ENCODE measurements at places on chromosomes 16 and 17.

DNA sequence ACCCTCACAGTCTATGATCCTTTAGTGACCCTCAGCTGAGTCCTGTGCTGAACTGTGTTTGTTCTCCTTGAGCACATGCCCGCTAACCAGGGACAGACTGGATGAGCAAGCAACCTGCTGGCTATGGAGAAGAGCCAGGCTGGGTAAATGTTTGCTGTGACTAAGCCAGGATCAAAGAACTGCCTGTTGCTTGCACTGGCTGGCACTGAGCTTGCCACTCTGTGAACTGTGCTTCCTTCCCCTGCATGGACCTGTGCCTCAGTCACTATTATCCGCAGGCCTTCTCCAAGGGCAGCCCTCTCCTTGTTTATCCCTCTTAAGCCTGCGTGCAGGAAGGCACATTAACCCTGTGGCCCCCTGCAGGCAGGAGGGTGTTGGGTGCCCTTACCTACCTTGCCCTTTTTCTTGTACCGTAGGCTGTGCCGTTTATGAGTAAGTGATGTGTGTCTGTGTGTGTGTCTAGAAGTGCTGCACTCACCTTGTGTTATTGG, 7.4 kb downstream of the PNPO start:
- no peak for DNase-seq

- DNase-seq = no peak
Observed at GRCh38 chr16:53619235-53619634, 84.4 kb downstream of the RPGRIP1L start.

GRCh38 chr16:50640391-50640790, 40.7 kb downstream of the SNX20 start:
- DNase-seq = no peak

GRCh38 chr17:75526555-75527270, 1.2 kb downstream of the LLGL2 start:
- DNase-seq = no peak

DNA sequence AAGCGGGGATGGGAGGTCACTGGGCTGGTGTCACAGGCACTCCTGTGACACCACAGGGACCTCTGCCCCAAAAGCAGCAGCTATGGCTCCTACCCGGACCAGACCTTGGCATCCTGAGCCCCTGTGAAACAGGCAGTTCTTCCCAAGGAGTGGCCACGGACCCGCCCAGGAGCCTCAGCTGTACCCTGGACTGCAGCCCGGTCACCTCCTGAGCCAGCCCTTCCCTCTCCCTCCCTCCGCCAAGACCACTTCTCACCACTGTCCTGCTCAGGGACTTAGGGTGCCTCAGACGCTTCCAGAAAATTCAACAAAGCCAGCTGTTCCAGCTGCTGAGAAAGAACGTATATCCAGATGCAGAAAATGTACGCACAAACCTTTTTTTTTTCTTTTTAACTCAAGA, 13.9 kb upstream of the NCBP3 start:
- DNase-seq = no peak

GRCh38 chr17:59764292-59764741, 56.9 kb downstream of the VMP1 start:
- DNase-seq = no peak

GRCh38 chr17:8253801-8254200, 4.7 kb downstream of the PFAS start:
- DNase-seq = no peak

GRCh38 chr16:7343243-7343642, 10.6 kb downstream of the RBFOX1 start:
- no peak for DNase-seq

- no peak for DNase-seq
Observed at GRCh38 chr16:10579965-10580882, at the start of gene EMP2. Gene EMP2 (minus strand): TSS chr16:10580598. CDS start chr16:10547617, 32,981 bp downstream.

- DNase-seq = no peak
Observed at GRCh38 chr16:89581045-89581695, 5.6 kb downstream of the CPNE7 start.

GRCh38 chr16:48531011-48531962, 78.7 kb downstream of the N4BP1 start:
- DNase-seq = no peak

DNA sequence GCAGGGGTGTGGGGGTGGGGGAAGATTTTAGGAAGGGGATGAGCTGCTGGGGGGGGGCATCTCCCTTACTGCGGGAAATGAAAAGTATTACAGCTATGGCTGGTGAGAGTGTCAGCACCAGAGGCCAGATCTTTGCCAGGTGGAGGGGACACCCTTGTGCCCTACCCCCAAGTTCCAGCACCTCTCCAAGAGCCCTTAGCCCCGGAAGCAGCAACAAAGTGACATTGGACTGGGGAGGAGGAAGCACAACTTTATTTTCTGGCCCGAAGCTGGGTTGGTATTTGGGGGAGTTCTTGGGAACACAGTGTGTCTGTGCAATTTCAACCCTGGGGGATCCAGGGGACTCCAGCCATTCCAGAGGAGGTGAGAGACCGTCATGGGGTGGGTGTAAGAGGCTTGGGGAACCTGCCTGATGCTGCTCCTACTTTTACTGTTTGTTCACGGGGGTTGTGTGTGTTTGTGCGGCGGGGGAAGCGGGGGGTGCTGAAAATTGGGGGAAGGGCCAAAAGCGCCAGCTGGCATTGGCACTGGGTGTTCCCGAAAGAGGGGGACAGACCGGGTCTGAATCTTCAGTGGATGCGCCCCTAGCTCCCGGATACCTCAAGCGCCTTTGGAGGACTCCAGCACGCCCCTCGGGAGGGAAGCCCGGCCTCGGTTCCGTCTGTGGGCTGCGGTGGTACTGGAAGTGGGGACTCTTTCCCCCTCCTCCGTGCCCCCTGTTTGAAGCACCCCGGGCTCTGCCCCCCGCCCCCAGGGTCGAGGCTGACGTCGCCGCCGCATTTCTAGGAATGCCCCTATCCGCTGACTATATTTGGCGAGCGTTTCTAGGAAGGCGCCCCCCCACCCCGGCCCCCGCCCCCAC, 230.3 kb downstream of the MRTFB start:
- DNase-seq = peak; percentile 60

DNA sequence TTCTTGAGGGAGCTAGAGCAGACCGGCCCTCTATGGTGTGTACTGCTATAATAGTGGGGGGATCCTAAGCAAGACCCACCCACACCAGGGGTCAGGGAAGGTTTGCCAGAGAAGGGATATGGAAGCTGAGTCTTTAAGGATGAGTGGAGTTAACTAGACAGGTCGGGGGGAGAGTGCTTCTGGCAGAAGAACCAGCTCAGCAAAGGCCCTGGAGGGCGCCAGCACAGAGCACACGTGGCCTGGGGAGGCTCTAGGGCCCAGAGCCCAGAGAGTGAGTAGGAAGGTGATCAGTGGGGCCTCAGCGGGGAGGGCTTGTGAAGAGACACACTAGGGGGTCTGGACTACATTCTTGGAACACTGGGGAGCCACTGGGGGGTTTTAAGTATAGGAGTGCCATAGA, 21.1 kb downstream of the NGFR start:
- no peak for DNase-seq

GRCh38 chr16:81855552-81856153, 76.6 kb downstream of the PLCG2 start:
- no peak for DNase-seq

DNA sequence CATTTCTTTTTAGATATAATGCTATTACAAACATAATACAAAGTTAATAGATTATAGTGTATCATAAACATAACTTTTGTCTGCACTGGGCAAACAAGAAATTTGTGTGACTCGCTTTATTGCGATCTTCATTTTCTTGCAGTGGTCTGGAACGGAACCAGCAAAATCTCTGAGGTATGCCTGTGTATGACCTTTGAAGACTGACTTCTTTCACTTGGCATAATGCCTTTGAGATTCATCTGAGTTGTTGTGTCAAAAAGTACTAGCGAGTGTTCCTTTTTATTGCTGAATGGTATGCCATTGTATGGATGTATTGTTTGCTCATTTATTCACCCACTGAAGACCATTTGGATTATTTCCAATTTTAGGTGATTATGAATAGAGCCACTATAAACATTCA, 69.2 kb downstream of the TANC2 start:
- DNase-seq = no peak

DNA sequence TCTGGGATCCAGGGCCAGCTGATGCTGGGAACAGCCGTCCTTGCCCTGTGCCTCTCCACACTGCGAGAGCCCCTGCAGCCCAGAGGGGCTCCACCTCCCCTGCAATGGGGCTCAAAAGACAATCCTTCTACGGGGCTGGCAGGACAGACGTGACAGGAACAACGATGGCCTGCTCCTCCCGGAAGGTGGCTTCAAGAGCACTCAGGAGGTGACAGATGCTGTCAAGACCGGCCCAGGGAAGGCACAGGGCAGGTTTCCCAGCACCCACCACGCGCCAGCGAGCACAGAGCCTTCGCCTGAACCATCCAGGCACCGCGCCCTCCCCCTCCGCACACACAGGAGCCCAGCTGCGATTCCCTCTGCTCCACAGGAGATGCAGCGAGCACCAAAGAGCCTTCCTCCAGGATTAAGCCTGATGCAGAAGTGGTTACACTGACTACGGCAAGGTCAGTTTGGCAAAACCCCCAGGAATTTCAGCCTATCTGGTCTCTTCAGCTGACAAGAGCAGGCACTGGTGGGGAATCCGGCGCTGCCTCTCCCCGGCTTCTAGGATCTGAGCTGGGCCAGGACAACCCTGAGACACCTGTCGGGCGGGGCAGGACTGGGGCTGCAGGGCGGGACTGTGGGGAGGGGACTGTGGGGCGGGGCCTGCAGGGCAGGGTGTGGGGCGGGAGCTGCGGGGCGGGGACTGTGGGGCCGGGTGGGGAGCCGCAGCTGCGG, 103.4 kb downstream of the ZNF778 start:
- no peak for DNase-seq

- no peak for DNase-seq
Observed at GRCh38 chr16:12000032-12000431, 23.5 kb downstream of the SNX29 start.

GRCh38 chr16:30090610-30091331, 953 bp downstream of the TBX6 start:
- DNase-seq = no peak

- peak; percentile 68 for DNase-seq
Observed at GRCh38 chr17:40025991-40026815, 11.0 kb downstream of the CSF3 start.

DNA sequence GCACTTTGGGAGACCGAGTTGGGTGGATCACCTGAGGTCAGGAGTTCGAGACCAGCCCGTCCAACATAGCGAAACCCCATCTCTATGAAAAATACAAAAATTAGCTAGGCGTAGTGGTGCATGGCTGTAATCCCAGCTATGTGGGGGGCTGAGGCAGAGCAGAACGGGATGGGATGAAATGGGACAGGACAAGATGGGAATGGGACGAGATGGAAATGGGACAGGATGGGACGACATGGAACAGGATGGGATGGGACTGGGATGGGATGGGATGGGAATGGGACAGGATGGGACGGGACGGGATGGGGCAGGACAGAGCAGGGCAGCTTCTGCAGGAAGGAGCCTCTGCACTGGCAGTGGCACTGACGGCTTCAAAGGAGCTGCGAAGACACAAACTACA, 106.1 kb downstream of the ANKRD11 start:
- no peak for DNase-seq

GRCh38 chr17:20200016-20200795, 191.0 kb downstream of the SPECC1 start:
- no peak for DNase-seq

DNA sequence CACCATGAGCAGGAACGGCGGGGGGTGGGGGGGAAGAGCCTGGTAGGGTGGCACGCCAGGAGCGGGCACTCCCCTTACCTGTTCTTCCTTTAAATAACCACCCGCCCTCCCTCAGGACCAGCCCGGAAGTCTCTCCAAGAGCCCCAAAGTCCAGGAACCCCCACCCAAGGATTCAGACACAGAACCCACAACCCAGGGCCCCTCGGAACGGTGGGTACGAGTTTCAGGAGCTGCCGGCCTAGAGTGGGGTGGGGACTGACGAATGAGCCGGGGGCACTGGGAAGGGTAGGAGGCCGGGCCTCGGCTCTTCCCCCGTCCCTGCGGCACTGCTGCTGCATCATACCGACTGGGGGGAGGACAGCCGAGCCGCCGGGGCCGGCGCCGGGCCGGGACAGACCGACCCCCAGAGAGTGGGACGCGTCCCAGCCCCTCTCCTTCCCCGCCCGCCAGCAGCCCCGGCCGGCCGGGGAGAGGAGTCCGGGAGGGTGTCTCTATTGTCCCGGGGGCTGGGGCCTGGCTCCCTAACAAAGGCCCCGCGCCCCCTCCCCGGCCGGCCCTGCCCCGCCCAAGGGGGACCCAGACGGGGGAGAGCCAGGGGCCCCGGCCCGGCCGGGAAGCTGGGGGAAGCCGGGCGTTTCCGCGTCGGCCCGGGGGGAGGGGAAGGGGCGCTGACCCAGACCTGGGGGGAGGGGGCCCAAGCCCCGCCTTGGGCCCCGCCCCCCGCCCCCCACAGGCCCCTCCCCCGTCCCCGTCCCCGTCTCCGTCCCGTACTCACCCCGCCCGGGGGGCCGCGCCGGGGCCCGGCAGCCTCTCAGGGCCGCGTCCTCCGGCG, 747 bp downstream of the ATXN7L3 start:
- peak; percentile 68 for DNase-seq
